ENCODE measurements at places on chromosomes 2 and 18.
A peak's percentile ranks its signal among the peaks of the same experiment; 100 is the strongest.

- no peak for DNase-seq
Measured at GRCh38 chr2:241254904-241255351, 60.5 kb downstream of the HDLBP start.

DNA sequence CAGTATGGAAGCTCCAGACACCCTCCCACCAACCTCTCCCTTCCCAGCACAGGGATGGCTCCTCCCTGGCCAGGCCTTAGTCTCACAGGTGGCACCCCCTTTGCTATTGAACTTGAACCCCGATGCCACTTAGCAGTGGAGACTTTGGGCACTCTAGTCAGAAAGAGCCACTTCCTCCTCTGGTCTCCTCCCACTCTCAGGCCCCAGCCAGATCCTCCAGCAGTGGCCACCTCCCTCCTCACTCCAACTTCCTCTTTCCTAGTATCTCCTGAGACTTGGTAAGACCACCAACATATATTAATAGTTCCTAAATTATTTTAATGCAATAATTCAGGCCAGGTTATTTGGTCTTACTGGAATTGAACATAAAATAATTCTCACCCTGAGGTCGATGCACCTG is 437.2 kb upstream of the ID2 start:
- DNase-seq, result peak; percentile 96

GRCh38 chr18:78479443-78479842 is 500.2 kb upstream of the SALL3 start:
- no peak for DNase-seq

DNA sequence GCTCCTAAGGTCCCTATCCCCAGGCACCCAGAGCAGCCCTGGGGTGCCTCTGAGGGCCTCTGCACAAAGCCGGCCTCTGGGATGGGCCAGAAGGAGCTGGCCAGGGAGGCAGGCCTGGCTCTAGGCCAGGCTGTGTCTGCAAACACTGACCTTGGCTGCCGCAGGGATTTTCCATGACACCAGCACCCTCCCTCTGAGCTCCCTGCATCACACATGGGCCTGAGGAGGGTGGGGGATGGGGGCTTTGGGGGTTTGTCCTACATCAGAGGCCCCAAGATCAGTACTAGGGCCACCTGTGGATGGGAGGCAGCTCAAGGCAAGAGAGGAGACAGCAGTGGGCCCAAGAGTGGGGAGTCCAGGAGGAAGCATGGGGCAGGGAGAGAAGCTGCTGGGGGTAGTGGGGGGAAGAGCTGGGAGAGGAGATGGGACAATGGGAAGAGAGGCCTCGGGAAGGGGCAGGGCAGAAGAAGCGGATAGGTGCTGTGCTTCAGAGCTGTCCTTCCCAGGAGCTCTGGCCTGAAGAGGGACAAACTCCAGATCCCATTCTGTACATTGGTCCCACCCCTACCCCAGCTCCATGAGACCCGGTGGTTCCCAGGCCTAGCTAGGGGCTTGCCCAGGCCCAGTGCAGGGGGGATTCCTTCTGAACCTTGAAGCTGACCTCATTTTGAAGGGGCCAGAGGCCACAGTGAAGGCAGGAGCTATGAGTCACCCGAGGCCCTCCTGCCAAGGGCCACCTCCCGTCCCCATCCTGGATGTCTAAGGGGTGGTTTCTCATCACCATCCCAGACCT is 28.0 kb downstream of the KCNK3 start:
- DNase-seq, result no peak

DNA sequence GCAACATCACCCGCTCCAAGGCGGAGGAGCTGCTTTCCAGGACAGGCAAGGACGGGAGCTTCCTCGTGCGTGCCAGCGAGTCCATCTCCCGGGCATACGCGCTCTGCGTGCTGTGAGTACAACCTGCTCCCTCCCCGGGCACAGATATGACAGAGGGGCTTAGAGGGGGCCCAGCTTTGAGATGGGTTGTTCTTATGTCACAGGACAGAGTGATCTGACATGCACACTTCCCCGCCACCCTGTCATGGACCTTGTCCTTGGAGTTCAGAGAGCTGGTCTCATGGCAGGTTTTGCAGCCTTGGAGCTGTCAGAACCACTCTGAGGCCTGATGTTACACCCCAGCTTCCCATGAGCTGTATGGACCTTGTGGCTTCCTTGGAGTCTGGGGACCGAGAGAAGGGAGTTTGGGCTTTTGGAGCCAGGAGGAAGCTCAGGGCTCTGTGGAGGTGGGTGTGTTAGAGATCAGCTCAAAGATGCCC is 398 bp downstream of the INPP5D start:
- DNase-seq, result no peak

- DNase-seq, result no peak
Measured at GRCh38 chr18:22169889-22170420, 566 bp downstream of the GATA6 start.

GRCh38 chr18:41128545-41128944 is 826.5 kb upstream of the PIK3C3 start:
- DNase-seq, result no peak

GRCh38 chr18:77906103-77906892 is 656.6 kb downstream of the GALR1 start:
- no peak for DNase-seq

GRCh38 chr18:63378919-63379638 is 12.1 kb upstream of the KDSR start:
- DNase-seq, result no peak

DNA sequence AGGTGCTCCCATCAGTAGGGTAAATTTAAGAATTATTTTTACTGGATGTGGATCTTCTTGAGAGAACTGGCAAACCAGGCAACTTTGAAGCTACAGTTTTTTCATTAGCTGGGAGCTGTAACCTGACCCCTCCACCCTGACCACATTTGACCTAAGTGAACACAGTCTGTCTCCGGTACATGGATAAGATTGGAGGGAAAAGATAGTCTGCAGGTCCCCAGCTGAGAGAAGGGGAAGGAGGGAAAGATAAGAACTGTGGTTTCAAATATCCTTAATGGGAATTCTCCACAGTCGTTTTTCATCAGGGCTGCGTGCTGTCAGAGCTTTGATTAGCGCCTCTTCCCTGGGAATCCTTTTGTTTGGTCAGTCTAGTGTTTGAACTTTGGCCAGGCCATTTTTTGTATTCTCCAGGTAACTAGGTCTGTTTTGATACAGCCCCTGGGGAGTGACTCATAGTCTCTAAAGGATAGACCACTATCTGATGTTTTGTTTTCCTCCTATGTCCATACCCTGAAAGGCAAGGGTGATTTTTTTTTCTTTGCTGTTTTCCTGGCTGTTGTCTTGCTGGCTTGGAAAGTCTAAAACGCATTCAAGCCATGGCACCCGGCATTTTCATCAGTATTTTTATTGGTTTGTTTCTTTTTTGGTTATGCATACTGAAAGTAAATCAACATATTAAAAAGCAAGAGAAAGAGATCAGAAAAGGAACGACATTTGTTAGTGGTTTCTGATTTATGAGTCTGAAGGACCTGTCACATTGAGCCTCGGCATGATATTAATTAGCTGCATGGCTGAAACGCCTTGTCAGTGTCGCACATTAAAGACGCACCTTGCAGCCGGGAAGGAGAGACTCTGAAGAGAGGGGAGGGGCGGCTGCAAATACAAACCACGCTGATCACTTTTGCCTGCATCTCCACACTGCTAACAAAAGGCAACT is 183.4 kb upstream of the FN1 start:
- no peak for DNase-seq

DNA sequence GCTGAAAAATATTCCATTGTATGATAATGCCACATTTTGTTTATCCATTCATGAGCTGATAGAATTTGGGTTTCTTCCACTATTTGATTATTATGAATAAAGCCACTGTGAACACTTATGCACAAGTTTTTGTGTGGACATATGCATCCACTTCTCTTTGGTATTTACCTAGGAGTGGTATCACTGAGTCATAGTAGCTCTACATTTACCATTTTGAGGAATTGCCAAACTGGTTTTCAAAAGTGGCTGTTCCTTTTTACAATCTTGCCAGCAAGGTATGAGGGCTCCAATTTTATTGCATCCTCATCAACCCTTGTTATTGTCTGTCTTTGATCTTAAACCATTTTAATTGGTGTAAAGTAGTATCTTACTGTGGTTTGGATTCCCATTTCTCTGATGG is 13.3 kb upstream of the EHBP1 start:
- DNase-seq, result no peak

GRCh38 chr18:2905854-2906703 is 59.3 kb downstream of the EMILIN2 start:
- peak; percentile 76 for DNase-seq

- no peak for DNase-seq
Measured at GRCh38 chr2:174762464-174762863, 1.8 kb downstream of the CHRNA1 start.

- DNase-seq, result no peak
Measured at GRCh38 chr2:51379997-51380396, 348.1 kb upstream of the NRXN1 start.

- no peak for DNase-seq
Measured at GRCh38 chr2:224807153-224807964, 91.2 kb upstream of the CCDC195 start.

DNA sequence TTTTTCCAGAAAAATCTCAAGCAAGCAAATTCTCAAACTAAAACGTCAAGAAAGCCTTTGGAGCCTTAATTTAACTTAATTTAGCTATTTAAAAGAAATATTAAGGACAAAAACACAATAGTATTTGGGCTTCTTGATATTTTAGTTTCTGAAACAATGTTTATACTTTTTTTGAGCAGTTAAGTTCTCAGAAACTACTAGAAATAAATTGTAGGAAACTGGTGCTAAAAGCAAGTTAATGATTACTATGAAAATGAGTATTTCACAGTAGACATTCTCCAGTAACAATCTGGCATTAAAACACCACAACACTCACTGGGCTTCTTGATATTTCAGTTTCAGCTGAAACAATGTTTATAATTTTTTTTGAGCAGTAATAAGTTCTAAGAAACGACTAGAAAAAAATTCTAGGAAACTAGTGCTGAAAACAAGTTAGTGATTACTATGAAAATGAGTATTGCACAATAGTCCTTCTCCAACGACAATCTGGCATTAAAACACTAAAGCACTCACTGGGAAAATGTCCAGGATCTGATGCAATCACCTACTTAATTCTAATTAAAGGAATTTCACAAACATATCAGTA is 45.1 kb downstream of the TRAK2 start:
- peak; percentile 87 for DNase-seq

DNA sequence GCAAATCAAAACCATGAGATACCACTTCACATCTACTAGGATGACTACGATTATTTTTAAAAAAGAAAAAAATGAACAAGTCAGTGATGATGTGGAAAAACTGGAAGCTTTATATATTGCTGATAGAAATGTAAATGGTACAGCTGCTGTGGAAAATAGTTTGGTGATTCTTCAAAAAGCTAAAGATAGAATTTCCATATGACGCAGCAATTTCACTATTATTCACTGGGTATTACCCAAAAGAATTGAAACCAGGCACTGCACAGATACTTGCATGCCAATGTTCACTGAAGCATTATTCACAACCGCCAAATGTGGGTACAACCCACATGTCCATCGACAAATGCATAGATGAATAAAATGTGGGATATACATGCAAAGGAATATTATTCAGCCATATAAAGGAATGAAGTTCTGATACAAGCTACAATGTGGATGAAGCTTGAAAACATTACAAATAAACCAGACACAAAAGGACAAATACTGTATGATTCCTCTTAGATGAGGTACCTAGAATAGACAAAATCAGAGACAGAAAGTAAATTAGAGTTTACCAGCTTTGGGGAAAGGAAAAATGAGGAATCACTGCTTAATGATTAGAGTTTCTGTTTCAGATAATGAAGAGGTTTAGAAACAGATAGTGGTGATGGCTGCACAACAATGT is 11.1 kb downstream of the RTTN start:
- DNase-seq, result no peak

DNA sequence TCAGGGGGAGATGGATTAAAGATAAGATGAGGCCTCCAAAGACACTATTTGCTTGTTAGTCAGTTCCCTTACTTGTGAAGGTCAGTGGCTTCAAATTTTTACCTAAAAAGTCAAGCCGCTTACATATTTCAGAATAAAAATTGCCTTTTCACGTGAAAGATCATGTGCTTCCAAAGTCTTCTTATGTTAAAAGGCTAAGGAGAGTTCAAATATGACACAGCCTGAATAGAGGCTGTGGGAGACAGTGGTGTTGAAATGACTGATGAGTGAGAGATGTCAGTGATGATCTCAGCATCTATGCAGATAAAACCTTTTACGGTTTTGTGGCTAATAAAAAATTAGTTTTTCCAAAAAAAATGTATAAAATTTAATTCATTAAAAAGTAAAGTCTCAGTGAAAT is 40.5 kb downstream of the UPP2 start:
- peak; percentile 88 for DNase-seq

DNA sequence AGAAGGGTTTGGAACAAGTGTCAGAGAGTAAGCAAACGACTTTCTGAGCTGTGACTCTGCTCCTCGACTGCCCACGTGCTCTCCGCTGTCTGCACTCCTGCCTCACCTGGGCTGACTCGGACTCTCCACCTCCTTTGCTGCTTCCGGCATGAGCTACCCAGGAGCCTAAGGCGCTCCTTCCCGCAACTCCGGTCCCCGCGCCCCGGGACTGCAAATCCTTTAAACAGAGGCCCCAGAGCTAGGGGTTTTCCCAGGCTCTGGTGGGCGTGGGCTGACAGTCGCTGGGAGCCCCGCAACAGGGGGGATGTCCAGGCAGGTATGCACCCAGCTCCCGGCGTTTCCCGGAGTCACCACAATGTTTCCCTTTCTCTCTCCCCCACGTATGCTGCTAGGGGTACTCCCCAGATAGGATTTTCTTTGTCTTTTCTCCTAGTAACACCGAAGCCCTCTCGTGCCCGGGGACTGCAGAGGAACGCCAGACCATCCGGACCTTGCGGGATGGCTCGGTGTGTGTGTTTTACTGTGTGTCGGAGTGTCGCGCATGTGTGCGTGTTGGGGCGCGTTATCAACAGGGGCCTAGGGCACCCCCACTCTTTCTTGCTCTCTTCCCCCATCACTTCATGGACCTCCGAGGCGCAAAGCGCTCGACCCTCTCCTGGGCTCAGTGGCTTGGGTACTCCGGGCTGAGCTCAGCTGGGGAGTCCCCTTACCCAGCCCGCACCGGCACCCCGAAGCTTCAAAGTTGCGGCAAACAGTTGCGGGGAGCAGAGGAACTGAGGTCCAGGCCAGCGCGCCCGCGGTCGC is 691 bp upstream of the THSD7B start:
- no peak for DNase-seq
